ENCODE measurements at places on chromosomes 2 and 18. TPM values are rescaled to one million over a fixed set of nuclear protein-coding genes. Genes with fewer than 3 reads are reported as not detected.
A peak's percentile ranks its signal among the peaks of the same experiment; 100 is the strongest.

DNA sequence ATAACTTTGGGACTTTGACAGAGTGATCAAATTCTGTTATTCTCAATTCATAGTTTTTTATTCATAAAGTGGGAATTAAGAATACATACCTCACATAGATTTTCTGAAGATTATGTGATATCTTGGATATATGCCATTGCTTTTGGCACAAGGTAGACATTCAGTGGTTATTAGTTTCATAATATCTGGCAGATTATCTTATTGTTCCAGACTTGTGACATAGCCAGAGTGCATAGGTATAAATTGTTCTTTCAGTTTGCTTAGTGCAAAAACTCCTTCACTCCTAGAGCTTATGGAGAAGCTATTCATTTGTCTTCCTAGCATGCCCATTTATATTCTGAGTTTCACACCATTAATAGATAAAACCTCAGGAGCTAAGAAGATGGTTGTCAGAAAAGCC is 222.0 kb downstream of the KCNE4 start:
- DNase-seq, result no peak

DNA sequence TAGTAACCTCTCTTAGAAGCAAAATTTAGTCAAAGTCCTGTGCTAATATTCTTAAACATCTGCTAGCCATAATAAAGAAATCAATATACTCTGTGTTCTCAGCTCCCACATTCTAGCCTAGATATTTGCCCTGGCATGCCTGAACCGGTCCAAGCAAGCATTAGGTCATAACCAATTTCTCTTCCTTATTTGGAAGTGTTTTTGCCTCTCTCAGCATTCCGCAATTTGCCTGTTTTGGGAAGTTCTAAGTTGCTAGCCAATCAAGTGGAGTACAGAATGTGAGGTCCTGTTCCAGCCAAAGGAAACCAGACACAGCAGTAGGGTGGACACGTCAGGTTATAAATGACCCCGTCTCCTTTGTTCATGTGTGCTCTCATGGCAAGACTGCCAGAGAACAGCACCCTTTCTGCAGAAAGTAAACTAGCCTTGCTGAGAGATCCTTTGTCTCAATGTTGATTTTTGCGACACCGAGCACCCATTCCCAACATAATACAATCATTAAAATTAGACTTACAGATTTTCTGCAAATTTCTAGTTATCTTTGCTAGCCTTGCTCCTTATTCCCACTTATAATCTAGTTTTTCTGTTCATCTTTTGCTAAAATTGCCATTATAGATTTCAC is 13.0 kb upstream of the SULT1C4 start:
- no peak for DNase-seq

- no peak for DNase-seq
These were observed 429.2 kb downstream of the PID1 start for GRCh38 chr2:228841877-228842276.

DNA sequence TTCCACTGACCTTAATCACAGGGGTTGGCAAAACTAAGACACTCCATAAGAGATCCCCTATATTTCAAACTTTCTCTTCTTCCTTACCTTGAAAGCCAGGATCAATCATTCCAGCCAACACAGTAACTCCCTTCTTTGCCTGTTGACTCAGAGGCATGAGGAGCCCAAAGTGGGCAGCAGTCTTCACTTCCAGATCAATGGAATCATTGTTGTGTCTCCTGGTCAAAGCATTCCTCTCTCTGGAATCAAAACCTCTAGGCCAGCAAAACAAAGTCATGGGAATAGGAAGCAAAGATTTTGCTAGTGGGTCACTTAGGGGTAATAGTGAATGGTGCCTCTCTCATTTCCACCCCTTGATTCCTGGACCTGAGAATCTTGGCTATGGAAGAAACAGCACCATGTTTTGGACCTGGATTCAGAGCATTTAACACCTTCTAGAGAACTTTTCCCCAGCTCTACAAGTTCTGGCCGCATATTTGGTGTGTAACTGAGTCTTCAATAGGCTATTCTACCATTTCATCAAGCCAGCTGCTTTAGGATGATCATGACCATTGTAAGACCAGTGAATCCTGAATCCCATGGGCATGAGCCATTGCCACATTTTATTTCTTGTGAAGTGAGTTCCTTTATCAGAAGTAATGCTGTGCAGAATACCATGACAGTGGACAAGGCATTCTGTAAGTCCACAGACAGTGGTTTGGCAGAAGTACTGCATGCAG is 65.7 kb upstream of the SERPINE2 start:
- DNase-seq, result no peak

The REG3A gene
- not detected for total RNA-seq

- no peak for DNase-seq
These were observed 149.0 kb upstream of the TACR1 start for GRCh38 chr2:75348307-75348706.

DNA sequence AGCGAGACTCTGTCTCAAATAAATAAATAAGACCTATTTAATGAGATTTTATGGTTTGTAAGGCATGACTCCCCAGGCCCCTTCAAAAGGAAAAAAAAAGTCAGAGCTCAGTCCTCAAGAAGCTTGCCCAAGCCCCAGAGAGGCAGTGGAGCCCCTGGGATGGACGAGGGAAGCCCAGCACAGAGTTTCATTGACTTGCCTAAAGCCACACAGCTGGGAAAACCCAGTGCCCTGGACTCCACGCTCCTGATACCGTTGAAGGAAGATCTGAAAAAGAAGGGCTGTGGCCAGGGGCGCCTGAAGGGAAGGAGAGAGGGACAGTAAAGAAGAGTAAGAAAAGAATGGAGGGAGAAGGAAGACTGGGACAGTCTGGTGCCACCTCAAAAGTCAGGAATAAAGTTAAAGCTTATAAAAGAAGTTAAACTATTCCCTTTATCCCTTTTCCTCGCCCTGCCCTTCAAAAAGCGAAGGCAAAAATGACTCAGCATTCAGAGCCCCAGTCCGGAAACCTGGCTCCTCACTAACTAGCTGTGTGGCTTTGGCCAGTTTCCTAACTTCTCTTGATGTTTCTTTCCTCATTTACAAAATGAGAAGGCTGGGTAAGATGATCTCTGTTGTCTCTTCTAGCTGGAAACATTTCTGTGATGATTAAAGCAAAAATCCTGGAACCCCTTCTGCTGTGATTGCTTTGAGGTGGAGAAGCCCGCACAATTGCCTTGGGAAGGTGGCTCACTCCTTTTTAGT is 46.7 kb downstream of the LYPD1 start:
- no peak for DNase-seq

- no peak for DNase-seq
These were observed 228.3 kb downstream of the PTGR3 start for GRCh38 chr18:74980669-74981068.

GRCh38 chr18:9804517-9805104 is 81.2 kb upstream of the TXNDC2 start:
- peak; percentile 71 for DNase-seq

The IL36A gene
- not detected for total RNA-seq

The GCKR gene
- not detected for total RNA-seq

The ASPRV1 gene
- total RNA-seq, result 0.78 TPM

GRCh38 chr2:17476064-17476463 is 42.2 kb downstream of the RAD51AP2 start:
- no peak for DNase-seq

DNA sequence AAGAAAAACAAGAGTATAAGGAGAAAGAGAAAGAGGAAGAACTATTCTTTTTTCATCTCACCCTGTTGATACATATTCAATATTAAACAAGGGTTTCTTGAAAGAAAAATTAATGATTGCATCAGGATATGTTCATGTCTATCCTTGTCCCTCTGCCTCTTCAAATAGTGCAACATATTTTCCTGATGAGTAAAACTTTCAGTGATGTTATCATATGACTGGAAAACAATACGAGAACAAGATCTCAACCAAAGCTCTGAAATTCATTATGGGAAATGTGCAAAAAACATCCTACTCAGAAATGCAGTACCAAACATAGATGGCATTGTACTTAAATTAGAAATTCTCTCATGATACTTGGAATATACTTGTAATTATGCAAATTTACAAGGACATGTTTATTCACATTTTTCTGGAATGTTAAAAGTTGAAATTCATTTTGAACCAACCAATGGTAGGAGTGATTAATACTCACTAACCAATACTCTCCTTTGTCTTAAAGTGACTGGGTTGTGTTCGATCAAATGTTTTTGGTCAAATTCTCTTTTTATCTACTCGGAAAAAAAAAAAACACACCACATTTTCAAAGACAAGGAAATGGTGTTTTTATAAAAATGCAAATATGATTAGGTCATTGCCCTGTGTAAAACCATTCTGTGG is 148.9 kb upstream of the GULP1 start:
- DNase-seq, result no peak

DNA sequence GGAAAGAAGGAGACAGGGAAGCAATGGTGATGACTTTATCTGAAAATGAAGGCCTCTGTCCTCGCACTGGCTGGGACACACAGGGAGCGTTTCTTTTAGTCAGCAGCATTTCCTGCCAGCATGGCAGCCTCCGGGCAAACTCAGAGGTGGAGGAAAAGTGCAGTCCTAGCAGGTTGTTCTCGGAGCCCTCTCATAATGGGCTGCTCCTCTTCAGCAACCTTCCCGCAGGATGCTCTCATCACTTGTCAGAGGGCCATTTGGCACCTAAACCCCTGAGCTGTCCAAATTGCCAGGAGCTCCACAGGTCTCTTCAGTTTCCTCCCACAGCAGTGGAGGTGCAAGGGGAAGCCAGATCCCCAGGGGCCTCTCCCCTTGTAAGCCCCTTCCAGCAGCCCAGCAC is 6.2 kb downstream of the STK39 start:
- DNase-seq, result no peak

The DTNA gene
- 153 TPM for total RNA-seq

All from Right ventricle myocardium superior (tissue), 1 donor.